ENCODE measurements at places on chromosomes 5 and 9.

GRCh38 chr5:69231851-69232250 is 2.8 kb upstream of the CDK7 start:
- DNase-seq = no peak

DNA sequence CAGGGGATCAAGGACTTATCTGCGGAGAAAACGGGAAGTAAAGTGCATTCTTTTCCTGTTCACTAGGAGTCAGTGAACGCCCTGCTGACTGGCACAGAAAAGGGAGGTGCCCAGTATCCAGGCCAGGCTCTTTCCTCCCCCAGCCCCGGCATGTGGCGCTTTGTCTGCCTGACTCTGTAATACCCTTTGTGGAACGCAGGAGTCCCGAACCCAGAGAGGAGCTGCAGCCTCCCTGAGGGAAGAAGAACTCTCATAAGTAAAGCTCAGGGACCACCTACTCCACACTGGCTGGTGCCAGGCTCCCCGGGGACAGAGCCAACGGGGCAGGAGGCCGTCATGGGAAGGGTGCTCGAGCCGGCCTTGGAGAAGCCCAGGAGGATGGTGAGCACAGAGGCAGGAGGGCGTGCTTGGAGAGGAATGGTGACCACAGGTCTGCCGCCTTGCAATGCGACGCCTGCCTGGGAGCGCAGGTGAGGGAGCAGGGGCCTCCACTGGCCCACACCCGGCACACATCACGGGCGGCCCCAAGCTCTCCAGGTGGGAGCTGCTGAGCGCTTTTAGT is 31.5 kb downstream of the VAV2 start:
- DNase-seq = no peak

- no peak for DNase-seq
These were observed 19.9 kb upstream of the ZFAND5 start for GRCh38 chr9:72384710-72385485.

GRCh38 chr5:65823204-65823603 is 101.2 kb downstream of the NLN start:
- DNase-seq = no peak

DNA sequence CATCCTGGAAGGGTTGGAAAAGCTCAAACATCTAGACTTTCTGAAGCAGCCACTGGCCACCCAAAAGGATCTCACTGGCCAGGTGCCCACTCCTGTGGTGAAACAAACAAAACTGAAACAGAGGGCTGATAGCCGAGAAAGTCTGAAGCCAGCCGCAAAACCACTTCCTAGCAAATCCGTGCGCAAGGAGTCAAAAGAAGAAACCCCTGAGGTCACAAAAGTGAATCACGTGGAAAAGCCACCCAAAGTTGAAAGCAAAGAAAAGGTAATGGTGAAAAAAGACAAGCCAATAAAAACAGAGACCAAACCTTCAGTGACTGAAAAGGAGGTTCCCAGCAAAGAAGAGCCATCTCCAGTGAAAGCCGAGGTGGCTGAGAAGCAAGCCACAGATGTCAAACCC is 87.6 kb downstream of the MAP1B start:
- DNase-seq = no peak

DNA sequence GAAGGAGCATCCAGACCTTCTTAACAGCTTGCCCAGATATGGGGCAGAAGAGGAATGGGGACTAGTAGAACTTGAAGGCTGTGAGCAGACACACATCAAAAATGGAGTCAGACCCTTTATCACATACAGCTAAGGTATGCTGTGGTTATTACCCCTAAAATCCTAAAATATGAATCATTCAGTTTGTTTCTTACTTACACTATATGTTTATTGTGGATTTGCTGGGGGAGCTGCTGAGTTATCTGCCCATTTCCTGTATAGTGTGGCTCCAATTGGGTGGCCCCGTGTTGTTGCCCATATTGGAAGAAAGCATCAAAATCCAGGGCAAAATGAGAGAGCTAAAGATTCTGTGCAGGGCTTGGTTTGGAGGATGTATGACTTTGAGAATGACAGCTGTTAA is 56.9 kb downstream of the AP3S1 start:
- DNase-seq = no peak

GRCh38 chr9:110157823-110158664 is 49.9 kb downstream of the C9orf152 start:
- no peak for DNase-seq

GRCh38 chr9:4973902-4974301 is 11.2 kb upstream of the JAK2 start:
- no peak for DNase-seq

- DNase-seq = no peak
These were observed 3.3 kb downstream of the HOMER1 start for GRCh38 chr5:79510638-79511037.

DNA sequence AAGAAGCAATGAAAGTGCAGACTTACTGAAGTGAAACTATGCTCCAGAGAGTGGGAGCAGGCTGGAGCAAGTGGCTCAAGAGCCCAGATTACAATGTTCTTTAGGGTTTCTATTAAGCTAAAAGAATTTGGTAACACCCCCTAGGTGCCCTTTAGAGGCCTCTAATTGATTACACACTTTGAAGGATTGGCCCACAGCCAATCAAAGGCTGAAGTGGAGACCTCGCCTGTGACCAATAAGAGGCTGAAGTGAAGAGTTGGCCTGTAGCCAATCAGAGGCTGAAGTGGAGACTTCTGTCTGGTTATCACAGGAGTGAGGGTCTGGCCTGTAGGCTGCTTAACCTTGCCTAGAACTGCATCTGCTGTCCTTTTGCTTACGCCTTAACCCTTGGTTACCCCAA is 46.7 kb upstream of the SPATA31C2 start:
- DNase-seq = no peak

DNA sequence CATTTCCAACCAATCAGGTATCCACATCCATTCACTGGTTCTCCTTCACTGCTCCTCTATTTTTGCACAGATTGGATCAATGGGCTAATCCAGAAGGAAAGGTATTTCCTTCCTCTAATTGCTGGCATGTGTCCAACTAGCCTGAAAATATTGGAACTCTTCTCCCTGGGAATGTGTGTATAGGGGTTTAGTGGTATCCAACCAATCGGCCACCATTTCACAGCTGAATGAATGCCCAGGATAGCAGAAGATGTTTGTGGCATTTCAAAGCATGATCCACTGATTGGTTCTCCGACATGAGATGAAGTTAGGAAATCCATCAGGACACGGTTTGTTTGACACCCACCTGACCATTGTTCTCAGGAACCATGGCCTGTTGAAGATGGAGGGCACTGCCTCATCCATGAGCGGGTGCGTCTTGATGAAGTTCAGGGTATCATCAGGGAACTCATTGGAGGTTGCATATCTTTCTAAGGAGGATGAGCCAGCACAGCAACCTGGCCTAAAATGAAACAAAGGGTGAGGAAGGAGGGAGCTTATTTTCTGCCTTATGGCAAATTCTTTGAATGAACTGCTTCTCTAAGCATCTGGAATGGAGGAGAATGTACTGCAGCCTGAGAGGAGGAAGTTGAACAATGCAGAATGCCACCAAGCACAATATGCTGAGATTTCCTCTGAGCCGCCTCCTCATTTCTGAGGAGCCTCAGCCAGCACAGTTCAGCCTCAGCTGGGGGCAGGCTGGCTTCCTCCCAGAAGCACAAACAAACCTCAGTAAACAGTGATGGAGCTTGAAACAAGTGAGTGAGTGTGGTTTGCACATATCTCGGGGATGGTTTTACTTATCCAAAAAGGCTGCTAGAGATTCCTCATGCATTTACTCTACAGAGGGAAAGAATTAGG is 94.6 kb downstream of the SEMA6A start:
- no peak for DNase-seq

DNA sequence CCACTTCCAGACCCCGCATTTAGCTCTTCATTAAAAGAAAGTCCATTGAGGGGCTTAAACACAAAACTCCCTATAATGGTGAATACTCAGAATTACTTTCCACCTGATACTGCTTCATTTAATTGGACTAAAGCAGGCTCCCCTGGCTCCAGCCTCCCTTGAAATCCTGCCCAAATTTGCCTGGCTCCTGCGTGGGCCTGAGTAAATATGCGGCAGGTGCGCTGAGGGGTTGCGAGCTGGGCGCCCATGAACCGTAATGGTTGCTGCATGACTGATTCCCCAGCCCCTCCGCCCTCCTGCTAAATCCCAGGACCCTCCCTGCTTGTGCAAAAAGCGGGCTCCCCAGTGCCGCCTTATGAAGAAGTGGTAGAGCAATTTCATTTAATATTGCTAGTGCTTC is 639.7 kb downstream of the BNC2 start:
- no peak for DNase-seq

DNA sequence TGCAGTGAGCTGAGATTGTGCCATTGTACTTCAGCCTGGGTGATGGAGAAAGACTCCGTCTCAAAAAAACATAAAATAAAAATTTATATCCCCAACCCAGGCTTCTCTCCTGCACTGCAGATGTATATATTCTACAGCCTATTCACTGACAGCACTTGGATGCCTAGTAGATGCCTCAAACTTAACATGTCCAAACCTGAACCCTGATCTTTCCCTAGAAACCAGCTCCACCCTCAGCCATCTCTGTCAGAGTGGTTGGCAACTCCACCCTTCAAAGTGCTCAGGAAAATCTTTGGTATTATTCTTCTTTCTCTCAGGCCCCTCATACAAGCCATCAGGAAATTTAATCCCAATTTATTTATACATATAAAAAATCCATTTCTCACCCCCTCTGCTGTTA is 36.9 kb upstream of the TXN start:
- DNase-seq = no peak

GRCh38 chr9:112046181-112046580 is 128.9 kb downstream of the SUSD1 start:
- DNase-seq = no peak

- no peak for DNase-seq
These were observed 80.7 kb downstream of the FSTL4 start for GRCh38 chr5:133531594-133531993.

DNA sequence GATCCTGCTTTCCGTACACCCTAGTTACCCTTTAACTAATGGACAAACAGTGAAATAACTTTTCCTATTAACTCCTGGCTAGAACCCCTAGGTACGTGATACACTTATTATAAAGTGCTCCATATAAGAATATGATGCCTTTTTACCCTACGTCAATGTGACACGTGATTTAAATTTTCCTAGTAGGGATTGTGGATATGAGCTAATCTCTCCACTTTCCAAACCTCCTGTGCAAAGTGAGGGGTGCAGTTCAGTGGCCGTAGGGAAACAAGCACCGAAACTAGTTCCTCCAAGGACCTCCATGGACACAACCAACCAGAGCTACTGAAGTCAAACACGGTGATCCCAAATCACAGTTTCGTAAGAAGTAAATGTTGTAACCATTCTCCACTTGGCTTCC is 19.3 kb downstream of the NFIB start:
- DNase-seq = no peak

GRCh38 chr5:178069909-178070308 is 43.4 kb upstream of the N4BP3 start:
- no peak for DNase-seq

DNA sequence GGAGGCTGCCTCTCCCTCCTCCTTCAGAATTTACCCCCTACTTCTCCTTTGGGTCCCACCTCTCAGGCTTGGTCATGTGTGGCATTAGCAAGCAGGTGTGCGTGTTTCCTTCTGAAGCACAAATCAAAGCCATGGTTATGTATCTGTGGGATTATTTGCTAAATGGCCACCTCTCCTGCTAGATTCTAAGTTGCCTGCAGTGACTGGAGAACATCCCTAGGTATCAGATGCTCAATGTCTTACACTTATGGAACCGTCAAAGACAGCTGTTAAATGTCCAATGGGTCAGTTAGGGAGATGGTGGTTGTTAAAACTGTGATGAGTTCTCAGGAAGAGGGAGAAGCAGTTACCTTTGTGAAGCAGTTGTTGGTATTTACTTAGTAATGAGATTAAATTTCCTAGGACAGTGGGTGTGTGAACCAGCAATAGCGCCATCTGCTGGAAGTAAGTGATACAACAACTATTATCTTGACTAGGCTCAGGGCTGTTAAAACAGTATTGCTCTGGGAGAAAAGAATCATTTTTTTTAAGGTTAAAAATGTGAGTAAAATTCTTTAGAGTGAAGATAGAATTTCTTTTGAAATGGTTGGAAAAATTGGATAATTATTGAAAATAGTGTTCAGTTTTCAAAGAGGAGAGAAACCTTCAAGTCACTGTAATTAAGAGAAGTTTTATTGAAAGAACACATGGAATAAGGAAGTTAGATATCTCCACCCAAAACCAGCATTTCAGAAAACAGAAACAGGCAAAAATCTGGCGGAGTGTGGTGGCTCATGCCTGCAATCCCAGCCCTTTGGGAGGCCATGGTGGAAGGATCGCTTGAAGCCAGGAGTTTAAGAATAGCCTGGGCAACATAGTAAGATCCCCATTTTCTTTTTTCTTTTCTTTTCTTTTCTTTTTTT is 71.3 kb downstream of the TMC1 start:
- DNase-seq = no peak

- no peak for DNase-seq
These were observed 98.5 kb downstream of the NR3C1 start for GRCh38 chr5:143304836-143305475.

- no peak for DNase-seq
These were observed 65.9 kb upstream of the NEK6 start for GRCh38 chr9:124191691-124192395.

- DNase-seq = no peak
These were observed 56.8 kb downstream of the NIPAL4 start for GRCh38 chr5:157516626-157517325.

- DNase-seq = no peak
These were observed 131.0 kb upstream of the CCNG1 start for GRCh38 chr5:163306421-163306820.

- DNase-seq = no peak
These were observed 42.8 kb upstream of the LHFPL2 start for GRCh38 chr5:78691084-78691960.

DNA sequence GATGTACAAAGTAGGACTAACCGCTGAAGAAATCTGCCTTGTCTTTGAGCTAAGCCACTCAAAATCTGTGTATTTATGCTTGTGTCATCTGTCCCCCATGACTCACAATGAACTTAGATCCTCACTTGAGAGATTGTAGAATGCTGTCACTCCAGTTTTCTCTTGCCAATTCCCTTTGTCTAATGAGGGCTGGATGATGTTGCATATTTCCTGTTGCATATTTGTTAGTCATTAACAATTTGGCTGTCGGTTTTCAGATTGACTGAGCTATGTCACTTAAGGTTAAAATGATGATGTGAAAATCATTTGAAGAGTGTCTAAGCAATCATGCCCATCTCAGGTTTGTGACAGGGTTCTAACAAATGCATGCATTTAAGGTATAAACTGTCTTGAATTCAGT is 481.7 kb downstream of the CDH10 start:
- no peak for DNase-seq

GRCh38 chr9:68706363-68707201 is 1.5 kb downstream of the PIP5K1B start:
- DNase-seq = no peak

- DNase-seq = no peak
These were observed 4.4 kb downstream of the ABL1 start for GRCh38 chr9:130839132-130840111.

GRCh38 chr5:143130613-143131305 is 272.7 kb downstream of the NR3C1 start:
- DNase-seq = no peak
